ENCODE measurements at places on chromosomes 11 and 22. TPM values are rescaled to one million over a fixed set of nuclear protein-coding genes. Genes with fewer than 3 reads are reported as not detected.

- no peaks in the 10 kb centered on the region for H3K27me3 ChIP-seq
- H3K27ac ChIP-seq, result no peak overlapping the region
- H3K4me3 ChIP-seq, result no peak overlapping the region
Measured at GRCh38 chr11:83287631-83288030, 1.5 kb upstream of the CCDC90B start.

- DNase-seq, result peak; percentile 34
- H3K4me3 ChIP-seq, result no peak overlapping the region
- no peaks in the 10 kb centered on the region for H3K27me3 ChIP-seq
- no peaks in the 10 kb centered on the region for H3K4me1 ChIP-seq
- no peaks in the 10 kb centered on the region for H3K36me3 ChIP-seq
- no peak overlapping the region for H3K27ac ChIP-seq
Measured at GRCh38 chr11:42631220-42631843, 680.5 kb upstream of the API5 start.

- no peaks in the 10 kb centered on the region for H3K4me1 ChIP-seq
- no peak overlapping the region for H3K4me3 ChIP-seq
- H3K27ac ChIP-seq, result no peak overlapping the region
- H3K36me3 ChIP-seq, result no peaks in the 10 kb centered on the region
- no peak for DNase-seq
Measured at GRCh38 chr22:24096758-24097115, 84.5 kb upstream of the SUSD2 start.

GRCh38 chr22:46267431-46268279, at the start of gene TTC38:
Gene TTC38, plus strand, starts transcription at chr22:46268008. Its CDS starts 32 bp downstream, at chr22:46268040.
- H3K27me3 ChIP-seq, result peaks cover 49% of the 10 kb centered on the region
- no peaks in the 10 kb centered on the region for H3K4me1 ChIP-seq
- H3K27ac ChIP-seq, result no peak within 1 kb of the TSS
- peak within 1 kb of the TSS; percentile 77 for H3K4me3 ChIP-seq
- no peaks in the 10 kb centered on the region for H3K36me3 ChIP-seq

- H3K4me3 ChIP-seq, result no peak overlapping the region
- peaks cover 59% of the 10 kb centered on the region for H3K27me3 ChIP-seq
- H3K4me1 ChIP-seq, result peaks cover 4% of the 10 kb centered on the region
Measured at GRCh38 chr22:50605002-50605612, 4.5 kb downstream of the MAPK8IP2 start.

- DNase-seq, result no peak
- no peaks in the 10 kb centered on the region for H3K27me3 ChIP-seq
- no peak overlapping the region for H3K27ac ChIP-seq
- H3K36me3 ChIP-seq, result no peaks in the 10 kb centered on the region
Measured at GRCh38 chr11:20621679-20622078, 22.3 kb downstream of the SLC6A5 start.

GRCh38 chr22:47230251-47230650, 467.8 kb downstream of the TBC1D22A start:
- H3K4me1 ChIP-seq, result no peaks in the 10 kb centered on the region
- no peak for DNase-seq
- no peaks in the 10 kb centered on the region for H3K27me3 ChIP-seq

DNA sequence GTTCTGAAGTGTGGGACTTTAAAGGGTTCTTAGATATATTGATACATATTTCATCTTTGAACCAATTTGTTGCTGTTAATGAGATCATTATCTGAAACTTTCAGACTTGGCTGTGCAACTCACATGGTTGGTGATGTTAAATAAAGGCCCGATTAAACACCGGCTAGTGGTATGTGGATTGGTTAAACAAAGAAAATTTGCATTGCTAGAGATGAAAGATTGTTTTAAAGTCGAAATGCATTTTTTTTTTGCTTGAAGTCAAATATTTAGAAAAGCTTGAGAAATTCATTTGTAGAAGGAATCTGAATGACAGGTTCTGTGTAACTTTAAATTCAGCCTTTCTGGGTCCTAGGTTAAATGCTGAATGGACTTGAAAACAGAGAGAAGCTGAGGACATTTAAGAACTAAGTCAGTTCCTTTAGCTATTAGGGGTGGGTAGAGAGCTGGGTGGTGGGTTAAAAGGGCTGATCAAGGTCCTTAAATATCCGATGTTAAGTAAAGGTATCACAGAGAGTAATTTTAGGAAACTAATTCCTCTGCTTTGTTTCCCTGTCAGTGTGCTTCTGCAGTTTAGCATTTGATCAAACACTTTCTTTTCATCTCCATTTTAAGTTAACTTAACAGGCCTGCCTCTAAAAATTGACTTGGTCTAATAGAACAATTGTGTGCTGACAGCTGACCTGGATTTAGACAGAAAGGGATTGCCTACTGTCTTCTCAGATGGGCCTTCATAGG, 4.5 kb downstream of the ZNRF3 start:
- no peak overlapping the region for H3K4me3 ChIP-seq
- no peaks in the 10 kb centered on the region for H3K27me3 ChIP-seq
- H3K36me3 ChIP-seq, result no peaks in the 10 kb centered on the region
- H3K27ac ChIP-seq, result no peak overlapping the region
- DNase-seq, result no peak

DNA sequence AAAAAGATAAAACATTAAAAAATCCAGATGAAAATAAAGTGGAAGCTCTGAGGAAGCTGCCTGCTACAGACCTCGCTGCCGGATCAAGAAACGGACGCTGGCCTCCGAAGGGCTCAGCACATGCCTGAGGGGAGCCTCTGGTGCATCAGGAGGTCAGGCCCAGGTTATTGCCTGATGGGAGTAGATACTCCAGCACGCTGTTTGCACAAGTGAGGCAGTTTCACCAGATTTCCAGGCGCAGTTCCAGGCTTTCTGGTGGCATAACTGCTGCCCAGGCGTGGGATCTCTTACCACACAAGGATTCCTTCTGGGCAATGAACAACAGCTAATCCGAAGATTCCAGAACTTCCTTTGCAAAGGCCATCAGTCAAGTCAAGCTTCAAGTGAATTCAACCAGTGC, 154.2 kb downstream of the MPPED1 start:
- no peaks in the 10 kb centered on the region for H3K27me3 ChIP-seq
- H3K4me1 ChIP-seq, result peaks cover 5% of the 10 kb centered on the region
- no peaks in the 10 kb centered on the region for H3K36me3 ChIP-seq
- no peak overlapping the region for H3K27ac ChIP-seq

- H3K4me1 ChIP-seq, result no peaks in the 10 kb centered on the region
- no peak overlapping the region for H3K4me3 ChIP-seq
- H3K27ac ChIP-seq, result no peak overlapping the region
- H3K27me3 ChIP-seq, result no peaks in the 10 kb centered on the region
- H3K36me3 ChIP-seq, result no peaks in the 10 kb centered on the region
- no peak for DNase-seq
Measured at GRCh38 chr11:104784684-104785460, 113.4 kb downstream of the CASP12 start.

GRCh38 chr11:2701230-2701629, 1.4 kb upstream of the KCNQ1OT1 start:
- H3K4me1 ChIP-seq, result peaks cover 25% of the 10 kb centered on the region
- H3K27ac ChIP-seq, result no peak overlapping the region
- no peak overlapping the region for H3K4me3 ChIP-seq
- peaks cover 69% of the 10 kb centered on the region for H3K27me3 ChIP-seq
- H3K36me3 ChIP-seq, result no peaks in the 10 kb centered on the region
- no peak for DNase-seq

DNA sequence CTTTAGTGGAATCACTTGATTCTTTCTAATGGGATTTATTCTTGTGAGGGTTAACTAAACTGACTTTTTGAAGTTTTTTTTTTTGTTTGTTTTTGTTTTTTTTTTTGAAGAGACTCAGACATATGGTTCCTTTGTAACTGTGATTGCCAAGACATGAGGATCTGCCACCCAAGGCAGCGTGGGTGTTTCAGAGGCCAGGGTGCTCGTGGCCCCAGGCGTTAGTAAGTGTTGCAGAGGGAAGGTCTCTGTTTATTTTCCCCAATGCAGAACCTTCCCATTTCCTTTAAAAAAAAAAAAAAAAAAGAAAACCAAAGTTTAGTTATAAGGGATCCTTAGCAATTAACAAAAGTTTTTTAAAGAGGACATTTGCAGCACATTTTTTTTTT, 94.8 kb downstream of the CTTN start:
- DNase-seq, result no peak
- no peak overlapping the region for H3K4me3 ChIP-seq
- H3K4me1 ChIP-seq, result peaks cover 18% of the 10 kb centered on the region
- H3K27me3 ChIP-seq, result no peaks in the 10 kb centered on the region

GRCh38 chr11:99937330-99937729, 749.8 kb upstream of the ARHGAP42 start:
- DNase-seq, result no peak
- no peak overlapping the region for H3K27ac ChIP-seq
- no peaks in the 10 kb centered on the region for H3K36me3 ChIP-seq
- no peaks in the 10 kb centered on the region for H3K4me1 ChIP-seq

GRCh38 chr11:8253566-8253965, 10.1 kb downstream of the LMO1 start:
- H3K36me3 ChIP-seq, result no peaks in the 10 kb centered on the region
- H3K27ac ChIP-seq, result no peak overlapping the region
- no peaks in the 10 kb centered on the region for H3K27me3 ChIP-seq
- H3K4me3 ChIP-seq, result no peak overlapping the region

DNA sequence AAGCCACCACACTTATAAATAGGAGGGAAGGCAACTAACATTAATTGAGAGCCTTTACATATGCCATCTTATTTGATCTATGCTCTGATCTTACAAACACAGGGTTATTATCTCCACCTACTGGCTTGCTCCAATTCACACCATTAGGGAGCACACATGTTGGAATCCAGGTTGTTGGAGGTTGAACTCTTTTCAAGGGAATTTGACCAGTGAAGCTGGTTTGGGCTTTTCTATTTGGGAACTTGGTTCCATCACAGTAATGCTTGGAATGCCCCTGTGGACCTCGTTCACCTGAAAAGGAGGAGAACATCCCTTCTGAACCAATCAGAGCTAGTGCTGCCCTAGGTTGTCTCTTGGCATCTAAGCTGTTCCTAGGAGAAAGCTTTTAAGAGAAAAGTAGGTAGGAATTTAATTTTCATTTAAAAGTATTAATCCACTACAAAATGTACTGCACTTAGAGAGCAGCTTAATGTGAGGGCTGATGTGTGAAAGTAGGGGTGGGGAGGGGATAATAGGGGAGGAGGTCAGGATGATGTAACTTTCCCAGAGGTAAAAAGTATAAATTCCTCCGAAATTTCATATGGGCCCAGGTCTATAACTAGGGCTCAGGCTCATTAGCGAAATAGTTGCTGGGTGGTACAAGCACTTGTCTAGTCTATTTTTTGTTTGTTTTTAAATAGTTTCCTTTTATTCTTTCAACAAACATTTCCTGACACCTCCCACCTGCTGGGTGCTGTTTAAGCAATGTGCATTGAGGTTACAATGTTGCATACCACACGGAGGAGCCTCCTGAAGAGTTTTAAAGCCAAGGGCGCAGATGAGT, 7.6 kb upstream of the MICAL2 start:
- no peak overlapping the region for H3K4me3 ChIP-seq

DNA sequence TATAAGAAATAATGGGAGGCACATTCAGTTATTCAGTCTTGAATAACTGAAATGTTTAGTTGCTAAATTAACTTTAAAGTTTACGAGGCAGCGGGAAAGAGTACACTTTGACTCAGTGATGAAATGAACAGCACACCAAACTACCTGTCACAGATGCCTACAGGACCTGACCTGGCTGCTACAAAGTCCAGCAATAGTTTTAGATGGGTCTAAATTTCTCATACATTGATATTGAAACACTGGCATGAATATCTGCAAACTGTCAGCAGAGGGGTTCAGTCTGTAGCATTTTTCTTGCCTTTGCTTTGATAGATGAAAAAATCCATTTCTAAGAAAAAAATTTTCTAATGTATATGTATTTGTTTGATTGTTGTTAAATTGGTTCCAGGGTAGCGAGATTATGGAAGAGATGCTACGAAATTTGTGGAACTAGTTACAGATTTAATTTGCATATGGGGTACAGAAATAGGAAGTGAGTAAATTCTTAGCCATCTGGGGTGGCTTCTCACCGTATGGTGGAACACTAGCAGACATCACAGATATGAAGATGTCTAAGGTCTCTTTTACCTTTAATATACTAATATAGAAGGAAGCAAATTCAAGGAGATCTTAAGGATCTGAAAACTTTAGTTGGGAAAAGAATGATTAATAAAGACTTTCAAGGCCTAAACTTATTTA, 20.8 kb upstream of the GAB2 start:
- no peak overlapping the region for H3K4me3 ChIP-seq
- no peaks in the 10 kb centered on the region for H3K27me3 ChIP-seq
- no peaks in the 10 kb centered on the region for H3K36me3 ChIP-seq

- no peak overlapping the region for H3K27ac ChIP-seq
- H3K27me3 ChIP-seq, result no peaks in the 10 kb centered on the region
- no peak overlapping the region for H3K4me3 ChIP-seq
- no peaks in the 10 kb centered on the region for H3K4me1 ChIP-seq
Measured at GRCh38 chr11:119218141-119218878, 12.2 kb downstream of the CBL start.

DNA sequence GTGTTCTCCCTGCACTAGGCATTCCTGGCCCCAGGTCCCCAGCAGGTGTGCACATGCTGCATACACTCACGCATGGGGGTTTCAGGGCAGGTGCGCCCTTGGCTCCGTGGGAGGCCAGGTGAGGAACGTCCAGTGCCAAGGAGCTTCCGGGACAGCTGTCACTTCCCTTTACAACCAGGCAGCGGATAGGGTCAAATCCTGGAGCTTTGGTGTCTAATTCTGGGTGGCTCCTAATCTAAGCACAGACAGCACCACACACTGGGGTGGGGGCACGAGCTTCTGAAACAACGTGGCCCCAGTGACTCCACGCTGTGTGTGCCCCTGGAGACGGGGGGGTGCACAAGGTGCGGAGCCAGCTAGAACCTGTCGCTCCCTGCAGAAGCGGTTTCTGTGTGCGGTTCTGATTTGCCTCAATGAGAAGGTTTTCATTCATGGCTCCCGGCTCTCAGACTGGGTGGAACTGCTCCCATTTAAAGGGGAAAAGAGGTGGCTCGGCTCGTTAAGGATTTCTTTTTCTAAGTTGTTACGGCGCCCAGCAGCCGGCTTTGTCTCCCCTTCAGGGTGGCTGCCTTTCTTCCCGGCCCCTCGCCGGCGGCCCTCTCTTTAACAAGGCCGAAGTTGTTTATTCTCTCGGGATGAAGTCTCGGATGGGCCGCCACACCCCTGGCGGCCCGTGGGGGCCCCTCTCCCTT, 5.0 kb downstream of the CCND1 start:
- H3K27me3 ChIP-seq, result no peaks in the 10 kb centered on the region
- H3K4me1 ChIP-seq, result peaks cover 19% of the 10 kb centered on the region
- no peak overlapping the region for H3K4me3 ChIP-seq

DNA sequence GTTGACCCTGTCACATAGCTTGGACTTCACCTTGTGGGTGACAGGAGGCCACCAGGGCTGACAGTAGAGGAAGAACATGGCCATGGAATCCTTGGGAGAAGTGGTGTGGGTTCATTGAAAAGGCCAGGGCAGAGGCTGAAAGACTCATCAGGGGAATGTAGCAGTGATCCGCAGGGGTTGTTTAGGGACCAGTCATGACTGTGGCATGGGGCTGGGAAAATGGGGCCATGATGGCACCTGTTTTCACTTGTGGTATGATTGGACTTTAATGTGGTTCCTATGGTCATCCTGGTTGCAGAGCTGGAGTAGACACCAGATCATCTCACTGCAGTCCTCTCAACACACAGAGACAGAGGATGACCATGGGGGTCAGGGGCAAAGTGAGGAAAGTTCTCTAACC, 66.7 kb upstream of the MYEOV start:
- no peaks in the 10 kb centered on the region for H3K4me1 ChIP-seq
- peaks cover 19% of the 10 kb centered on the region for H3K27me3 ChIP-seq
- DNase-seq, result no peak
- H3K36me3 ChIP-seq, result no peaks in the 10 kb centered on the region

The OSBP2 gene
- total RNA-seq, result 2.4 TPM

The PHOX2A gene
- total RNA-seq, result not detected

The GSTT2B gene
- 0.19 TPM for total RNA-seq

The ZNF280A gene
- total RNA-seq, result 3.7 TPM

The SLC22A6 gene
- not detected for total RNA-seq

The KCNQ1OT1 gene
- total RNA-seq, result 2.3 TPM

Data from neural progenitor cell (in vitro differentiated cells).